Activated CD4-positive, alpha-beta T cell treated with anti-CD3 and anti-CD28 coated beads for 24 hours (primary cell): ENCODE measurements at places on chromosomes 13 and 19.

- no peak for DNase-seq
Measured at GRCh38 chr13:99995104-99995588, 13.6 kb downstream of the ZIC2 start.

DNA sequence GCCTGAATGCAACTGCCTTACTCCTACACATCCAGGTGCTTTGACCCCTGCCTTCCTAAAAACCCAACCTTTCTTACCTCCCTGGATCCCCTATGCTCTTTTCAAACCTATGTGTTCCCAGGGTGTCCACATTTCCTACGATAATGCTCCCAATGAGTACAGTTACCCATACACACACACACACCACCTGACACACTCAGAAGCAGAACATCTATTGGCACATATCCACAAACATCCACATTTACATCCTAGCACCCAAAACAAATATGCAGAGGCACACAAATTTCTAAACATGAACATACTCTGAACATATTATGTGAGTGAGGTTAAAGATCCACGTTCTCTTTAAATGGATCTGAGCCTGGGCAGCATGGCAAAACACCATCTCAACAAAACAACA, 22.4 kb upstream of the PLAUR start:
- DNase-seq, result no peak

GRCh38 chr13:49093376-49093775, 117.7 kb downstream of the FNDC3A start:
- no peak for DNase-seq

GRCh38 chr19:34172661-34173192, 423 bp downstream of the LSM14A start:
- peak; percentile 15 for DNase-seq

DNA sequence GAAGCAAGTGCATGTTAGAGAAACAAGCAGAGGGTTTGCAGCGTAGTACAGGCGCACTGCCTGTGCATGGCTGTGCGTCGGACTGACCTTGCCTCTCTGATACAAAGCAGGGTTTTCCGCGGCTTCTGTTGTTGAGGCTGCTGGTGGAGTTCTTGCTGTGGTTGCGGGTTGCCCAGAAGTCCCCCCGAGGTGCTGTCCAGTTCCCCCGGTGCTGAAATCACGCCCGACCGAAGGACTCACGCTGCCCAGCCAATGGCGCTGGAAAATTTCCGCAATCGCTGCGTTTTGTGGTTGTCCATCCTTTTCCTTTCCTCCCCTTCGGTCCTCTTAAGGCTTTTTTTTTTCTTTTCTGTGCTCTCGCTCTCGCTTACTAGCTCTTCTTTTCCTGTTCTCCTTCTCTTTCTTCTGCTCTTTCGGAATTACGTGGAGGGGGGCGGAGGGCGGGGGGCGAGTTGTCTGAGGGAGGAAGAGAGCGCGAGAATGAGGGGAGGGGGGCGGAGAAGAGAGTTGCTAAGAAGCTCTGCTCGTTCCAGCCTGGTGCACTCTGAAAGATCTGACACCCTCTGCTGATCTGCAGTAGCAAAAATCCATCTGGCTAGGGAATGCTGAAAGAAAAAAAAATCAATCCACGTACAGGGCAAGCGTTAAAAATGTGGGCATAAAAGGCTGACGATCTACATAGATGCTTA, at the start of gene SLITRK1:
TSS of gene SLITRK1 (minus strand) at position 558 of the 689 bp plus-strand sequence. CDS start 967 bp downstream, outside the sequence.
- no peak for DNase-seq

DNA sequence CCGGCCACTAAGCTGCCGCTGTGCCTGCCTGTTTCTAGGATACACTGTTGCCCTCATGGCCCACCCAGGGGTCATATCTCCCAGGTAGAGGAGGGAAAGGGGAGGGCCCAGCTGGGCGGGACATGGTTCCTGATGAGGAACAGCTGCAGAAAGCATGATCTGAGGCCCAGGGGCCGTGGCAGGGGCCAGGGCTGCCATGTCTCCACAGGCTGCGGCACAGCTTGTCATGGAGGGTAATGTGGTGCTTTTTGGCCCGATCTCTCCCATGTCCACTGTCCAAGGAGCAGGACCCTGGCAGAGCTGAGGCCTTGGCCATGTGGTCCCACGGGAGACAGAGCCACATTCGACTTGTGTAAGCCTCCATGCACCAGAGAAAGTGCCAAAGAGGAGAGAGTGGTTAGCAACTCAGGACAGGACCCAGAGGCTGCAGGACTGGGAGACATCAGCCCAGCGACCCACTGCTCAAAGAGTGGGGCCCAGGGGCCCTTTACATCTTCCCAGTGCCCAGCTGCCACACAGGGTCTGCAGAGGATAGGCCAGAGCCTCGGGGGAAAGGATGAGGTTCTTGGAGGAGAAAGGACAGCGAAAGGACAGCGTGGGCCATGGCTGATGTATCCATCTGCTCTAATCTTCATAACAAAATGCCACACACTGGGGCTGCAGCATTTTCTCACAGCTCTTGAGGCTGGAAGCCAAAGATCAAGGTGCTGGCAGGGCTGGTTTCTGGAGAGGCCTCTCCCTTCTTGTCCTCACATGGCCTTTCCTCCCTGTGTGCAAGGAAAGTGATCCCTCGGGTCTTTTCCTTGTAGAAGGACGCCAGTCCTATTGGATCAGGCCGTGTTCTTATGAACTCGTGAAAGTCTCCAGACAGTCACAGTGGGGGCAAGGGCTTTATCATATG, 11.5 kb downstream of the POP4 start:
- DNase-seq, result no peak

DNA sequence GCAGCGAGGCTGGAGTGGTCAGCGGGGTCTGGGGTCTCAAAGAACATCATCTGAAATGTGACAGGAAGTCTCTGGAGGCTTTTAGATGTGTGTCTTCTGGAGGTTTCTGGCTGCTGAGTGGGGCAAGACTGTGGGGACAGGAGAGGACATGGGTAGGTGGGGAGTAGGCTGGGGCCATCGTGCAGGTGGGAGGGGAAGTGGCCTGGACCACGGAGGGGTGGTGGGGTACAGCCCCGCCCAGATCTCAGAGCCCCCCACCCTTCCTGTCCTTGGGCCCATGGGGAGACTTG, 6.2 kb downstream of the AP1M1 start:
- DNase-seq, result no peak

DNA sequence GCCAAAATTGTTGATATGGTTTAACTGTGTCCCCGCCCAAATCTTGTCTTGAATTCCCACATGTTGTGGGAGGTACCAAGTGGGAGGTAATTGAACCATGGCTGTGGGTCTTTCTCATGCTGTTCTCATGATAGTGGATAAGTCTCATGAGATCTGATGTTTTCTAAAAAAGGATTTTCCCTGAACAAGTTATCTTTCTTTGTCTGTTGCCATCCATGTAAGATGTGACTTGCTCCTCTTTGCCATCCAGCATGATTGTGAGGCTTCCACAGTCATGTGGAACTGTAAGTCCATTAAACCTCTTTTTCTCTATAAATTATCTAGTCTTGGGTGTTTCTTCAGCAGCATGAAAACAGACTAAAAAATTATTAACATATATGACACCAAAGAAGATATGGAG, 986.7 kb upstream of the MIR17HG start:
- no peak for DNase-seq

GRCh38 chr19:2949939-2950285, 5.1 kb upstream of the ZNF77 start:
- DNase-seq, result no peak

DNA sequence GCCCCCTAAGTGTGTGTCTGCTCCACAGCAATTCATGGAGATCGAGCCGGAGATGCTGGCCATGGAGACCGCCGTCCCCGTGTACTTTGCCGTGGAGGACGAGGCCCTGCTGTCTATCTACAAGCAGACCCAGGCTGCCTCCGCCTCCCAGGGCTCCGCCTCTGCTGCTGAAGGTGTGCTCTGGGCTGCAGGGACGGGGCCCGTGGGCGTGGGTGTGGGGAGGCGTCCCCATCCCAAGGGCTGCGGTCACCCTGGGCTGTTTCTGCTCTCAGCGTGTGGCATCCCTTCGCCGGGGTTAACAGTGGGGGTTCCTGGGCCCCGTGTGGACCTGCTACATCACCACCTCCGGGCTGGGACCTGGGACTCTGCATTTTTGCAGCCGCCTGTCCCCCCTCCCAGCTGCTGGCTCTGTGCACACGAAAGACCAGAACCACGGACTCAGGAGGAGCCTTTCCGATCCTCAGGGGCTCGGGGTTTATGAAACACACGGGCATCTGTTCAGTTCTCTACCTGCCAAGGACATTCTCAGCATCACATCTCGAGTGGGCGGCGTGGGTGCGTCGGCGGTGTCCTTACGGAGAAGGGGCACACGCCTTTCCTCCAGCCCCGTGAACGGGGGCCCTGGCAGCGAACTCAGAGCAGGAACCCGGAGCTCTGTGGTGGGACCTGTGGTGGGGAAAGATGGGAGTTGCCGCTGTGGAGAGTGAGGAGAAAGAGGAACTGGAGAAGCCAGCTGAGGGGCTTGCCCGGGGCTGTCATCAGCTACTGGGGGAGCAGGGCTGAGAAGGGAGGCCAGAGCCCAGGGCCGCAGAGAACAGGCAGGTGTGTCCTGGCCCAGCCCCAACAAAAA, 7.8 kb downstream of the NCLN start:
- DNase-seq, result no peak

- no peak for DNase-seq
Measured at GRCh38 chr13:58883405-58883804, 1251.9 kb downstream of the PCDH17 start.
